NAMALWA (cell line): ENCODE measurements at places on chromosomes 1 and 21.

GRCh38 chr1:53123453-53124140, 18.8 kb downstream of the SLC1A7 start:
- no peak for DNase-seq

DNA sequence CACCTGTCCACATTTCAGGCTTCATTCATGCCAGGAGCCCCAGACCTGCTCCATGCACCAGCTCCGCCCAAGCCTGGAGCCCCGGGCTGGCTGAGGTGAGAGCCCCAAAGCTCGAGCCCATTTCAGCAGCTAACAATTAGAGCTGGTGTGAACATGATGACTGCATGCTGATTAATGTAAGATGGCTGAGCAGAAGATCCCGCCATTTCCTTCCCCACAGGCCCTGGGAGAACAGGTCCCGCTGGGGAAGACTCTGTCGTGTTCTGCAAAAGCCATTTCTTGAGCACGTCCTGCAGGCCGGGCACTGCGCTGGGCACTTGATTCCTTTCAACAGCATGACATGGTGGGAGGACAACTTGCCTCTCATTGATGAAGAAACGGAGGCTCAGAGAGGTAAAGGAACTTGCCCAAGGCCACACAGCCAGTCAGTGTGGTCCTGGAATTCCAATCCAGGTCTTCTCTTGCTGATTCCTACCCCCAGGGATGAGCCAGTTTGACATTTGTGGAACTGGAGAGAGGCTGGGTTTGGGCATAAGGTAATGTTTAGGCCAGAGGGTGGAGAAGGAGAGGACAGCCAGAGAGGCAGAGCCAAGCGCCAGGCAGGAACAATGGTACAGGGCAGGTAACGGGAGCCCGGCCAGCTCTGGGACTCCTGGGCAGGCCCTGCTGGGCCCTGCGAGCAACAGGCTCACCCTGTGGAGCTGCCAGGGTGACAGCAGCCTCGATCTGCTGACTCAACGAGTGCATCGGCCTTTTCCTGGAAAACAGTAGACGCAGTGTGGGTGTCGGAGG, 28.1 kb upstream of the EPHA2 start:
- no peak for DNase-seq

DNA sequence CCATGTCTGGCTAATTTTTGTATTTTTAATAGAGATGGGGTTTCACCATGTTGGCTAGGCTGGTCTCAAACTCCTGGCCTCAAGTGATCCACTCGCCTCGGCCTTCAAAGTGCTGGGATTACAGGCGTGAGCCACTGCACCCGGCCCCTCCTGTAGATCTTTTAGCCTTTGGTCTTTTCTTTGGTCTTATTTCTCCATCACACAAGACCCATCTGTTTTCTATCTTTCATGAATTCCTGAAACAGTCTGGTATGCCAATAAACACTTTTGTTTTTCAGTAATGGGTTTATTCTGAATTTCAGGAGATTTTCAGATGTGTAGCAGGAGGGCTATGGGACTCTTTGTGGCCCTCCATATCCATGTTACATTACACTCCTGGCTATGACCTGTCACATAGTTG, 23.2 kb downstream of the ERRFI1 start:
- DNase-seq, result no peak

- peak; percentile 17 for DNase-seq
Observed at GRCh38 chr1:198837278-198838021, 198.6 kb downstream of the PTPRC start.

DNA sequence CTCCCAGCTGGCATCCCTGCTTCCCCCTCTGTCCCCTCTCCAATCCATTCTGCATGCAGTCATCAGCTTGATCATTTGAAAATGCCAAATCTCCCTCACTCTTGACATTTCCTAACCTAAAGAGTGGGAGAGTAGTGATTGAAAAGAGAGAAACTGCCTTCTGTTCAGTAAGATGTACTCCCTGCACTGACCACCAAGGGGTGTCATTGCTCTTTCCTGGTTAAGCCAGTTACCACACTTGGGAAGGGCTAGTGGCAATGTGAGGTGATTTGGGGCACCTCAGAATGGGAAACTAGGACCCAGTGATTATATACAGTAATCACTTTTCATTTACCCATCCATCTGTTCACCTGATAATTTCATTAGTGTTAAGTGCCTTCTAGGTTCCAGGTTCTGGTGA, 6.9 kb upstream of the TMEM269 start:
- DNase-seq, result peak; percentile 60

DNA sequence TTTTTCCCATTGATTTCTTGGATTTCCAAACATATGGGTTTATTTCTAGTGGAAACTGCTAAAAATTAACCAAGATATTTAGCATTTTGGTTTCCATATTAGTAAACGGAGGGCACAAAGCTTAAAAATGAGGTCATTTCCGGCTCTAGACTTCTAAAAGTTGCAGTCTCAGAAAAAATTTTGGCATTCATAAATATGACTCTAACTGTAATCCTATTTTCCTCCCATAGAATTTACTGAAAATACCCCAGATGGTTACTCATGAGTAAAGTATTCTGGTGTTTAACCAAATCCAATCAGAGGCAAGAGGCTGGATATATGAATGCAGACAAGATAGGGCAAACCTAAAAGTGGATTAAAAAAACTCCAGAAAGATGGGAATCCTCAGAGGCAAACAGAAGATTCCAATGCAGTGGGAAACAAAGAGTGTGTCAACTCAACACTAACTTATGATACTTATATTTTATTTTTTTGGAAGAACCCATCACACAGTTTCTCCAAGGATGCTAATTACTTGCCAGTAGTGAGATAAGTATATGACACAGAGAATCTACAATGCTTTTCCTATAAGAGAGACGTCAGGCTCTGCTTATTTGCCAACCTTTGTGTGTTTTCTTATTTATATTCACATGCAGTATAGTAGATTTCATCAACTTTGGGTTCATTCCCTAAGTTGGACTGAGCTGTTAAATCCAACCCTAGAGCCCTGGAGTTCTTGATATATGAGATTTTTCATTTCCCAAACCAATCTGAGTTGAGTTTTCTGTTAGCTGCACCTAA, 90.1 kb upstream of the BCL10 start:
- no peak for DNase-seq

DNA sequence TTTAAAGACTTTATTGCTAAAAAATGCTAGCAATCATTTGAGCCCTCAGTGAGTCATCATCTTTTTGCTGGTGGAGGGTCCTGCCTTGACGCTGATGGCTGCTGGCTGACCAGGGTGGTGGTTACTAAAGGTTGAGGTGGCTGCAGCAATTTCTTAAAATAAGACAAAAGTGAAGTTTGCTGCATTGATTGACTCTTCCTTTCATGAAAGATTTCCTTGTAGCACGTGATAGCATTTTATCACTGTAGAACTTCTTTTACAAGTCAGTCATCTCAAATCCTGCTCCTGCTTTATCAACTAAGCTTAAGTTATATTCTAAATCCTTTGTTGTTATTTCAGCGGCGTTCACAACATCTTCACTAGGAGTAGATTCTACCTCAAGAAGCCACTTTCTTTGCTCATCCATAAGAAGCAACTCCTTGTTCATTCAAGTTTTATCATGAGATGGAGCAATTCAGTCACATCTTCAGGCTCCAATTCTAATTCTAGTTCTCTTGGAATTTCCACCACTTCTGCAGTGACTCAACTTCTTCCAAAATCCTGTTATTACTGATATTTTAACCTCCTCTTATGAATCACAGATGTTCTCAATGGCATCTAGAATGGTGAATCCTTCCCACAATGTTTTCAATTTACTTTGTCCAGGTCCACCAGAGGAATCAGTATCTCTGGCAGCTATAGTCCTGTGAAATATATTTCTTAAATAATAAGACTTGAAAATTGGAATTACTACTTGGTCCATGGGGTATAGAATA, 17.6 kb upstream of the RGS1 start:
- DNase-seq, result no peak

DNA sequence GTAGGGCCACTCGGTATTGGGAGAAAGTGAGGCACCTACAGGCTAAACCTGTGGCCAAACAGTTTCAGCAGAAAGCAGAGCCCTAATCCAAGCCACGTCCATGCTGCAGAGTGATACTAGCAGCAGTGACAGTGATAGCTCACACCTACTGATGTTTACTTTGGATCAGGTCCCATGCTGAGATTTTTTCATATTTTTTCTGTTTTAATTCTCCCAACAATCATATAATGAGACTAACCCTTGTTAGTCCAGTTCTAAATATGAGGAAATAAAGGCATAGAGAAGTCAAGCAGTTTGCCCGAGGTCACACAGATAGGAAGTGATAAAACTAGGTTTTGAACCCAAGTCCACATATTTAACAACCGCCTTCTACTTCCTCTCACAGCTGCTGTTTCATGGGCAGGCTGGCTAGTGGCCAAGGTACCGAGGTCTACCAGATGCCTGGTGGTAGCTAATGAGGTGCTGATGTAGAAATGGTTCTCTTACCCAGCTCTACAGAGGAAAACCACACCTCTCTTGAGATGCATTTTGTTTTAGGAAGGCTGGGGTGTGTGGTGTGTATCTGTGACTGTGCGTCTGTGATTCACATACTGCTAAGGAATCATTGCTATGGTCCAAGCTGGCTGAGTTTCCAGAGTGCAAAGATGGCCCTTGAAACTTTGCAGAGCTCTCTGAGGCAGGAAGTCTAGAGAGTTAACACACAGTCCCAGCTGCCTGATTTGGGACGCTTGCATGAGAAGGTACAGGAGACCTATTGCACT, 80.3 kb upstream of the ARTN start:
- DNase-seq, result peak; percentile 84

DNA sequence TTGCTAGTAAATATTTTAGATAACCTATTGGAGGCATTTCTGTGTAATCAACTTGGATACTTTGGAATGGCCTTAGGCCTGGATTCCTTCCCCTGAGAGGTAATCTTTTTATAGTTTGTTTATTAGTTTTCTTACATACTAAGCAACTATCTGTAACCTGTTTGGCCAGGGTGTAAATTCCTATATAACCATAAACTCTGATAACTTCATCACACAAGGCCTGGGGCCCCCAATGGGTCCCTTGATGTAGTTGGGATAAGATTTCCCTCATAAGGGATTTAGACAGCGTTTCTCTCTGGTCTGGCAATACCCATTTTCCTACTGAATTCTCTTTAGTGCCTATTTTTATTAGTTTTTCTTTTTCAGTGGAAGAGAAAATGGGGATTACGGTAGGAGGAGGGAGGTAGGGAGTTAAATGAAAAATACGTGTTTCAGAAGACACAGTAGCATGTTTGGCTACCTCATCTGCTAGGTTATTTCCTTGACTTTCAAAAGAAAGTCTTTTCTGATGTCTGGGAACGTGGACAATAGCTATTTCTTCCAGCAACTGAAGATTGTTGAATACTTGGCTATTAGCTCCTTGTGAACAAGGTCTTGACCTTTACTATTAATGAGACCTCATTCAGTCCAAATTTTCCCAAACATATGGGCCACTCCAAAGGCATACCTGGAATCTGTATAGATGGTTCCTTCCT, 7.4 kb upstream of the AADACL3 start:
- no peak for DNase-seq

GRCh38 chr1:191641420-191642260, 516.6 kb upstream of the RGS18 start:
- no peak for DNase-seq

DNA sequence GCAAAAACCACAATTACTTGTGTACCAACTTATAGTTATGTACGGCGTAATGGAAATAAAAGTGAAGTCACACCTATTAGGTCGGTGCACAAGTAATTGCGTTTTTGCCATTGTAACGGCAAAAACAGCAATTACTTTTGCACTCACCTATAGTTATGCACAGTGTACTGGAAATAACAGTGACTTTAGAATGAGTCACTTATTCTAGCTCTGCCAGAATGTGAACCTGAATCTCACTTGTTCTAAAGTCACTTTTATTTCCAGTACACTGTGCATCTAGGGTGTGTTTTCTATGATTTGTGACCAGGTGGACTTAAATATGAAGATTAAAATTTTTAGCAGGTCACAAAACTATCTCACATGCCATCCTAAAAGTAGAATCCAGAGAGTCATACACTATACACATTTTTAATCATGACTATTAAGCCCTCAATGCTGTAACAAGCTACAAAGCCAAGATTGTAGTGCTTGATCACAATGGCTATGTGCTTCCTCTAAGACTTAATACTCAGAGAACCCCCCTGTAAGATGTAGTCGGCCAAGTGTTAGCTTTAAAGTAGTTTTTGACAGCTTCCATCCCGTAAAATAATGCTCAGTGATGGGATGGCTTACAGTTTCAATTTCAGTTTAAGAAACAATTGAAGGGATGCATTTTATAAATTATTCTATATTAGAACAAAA, 218.8 kb downstream of the NEGR1 start:
- DNase-seq, result no peak
